ENCODE measurements at places on chromosomes 4 and X.

DNA sequence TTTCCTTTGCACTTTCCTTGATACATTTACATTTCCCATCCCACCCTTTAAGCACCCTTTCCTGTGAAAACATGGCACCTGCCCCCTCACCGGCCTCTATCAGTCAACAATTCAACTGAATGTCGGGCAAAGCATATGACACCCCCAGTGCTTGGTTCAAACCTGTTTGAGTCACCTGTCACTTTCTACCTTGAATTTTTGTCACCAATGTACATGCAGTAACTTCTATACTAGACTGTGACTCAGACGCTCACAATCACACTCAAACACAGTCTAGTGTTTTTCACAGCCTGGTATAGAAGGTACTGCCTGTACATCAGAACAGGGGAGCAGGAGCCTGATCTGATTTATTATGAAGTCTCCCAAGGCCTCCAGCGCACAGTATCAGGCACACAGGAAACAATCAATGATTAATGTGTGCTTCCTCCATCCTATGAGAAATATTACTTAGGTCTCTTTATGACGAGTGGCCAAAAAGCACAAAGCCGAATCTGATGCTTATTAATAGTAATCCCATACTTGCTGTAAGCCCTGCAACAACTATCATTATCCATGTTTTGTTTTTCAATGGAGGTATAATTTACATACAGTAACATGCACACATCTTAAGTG lies 49.2 kb upstream of the FAM9C start:
- no peak for DNase-seq

GRCh38 chr4:164239976-164240375 lies 514.0 kb upstream of the SMIM31 start:
- DNase-seq, result no peak

- no peak for DNase-seq
These were observed 228.4 kb upstream of the VCX start for GRCh38 chrX:7614616-7615015.

GRCh38 chrX:12794654-12795053 lies 3.4 kb downstream of the PRPS2 start:
- no peak for DNase-seq

DNA sequence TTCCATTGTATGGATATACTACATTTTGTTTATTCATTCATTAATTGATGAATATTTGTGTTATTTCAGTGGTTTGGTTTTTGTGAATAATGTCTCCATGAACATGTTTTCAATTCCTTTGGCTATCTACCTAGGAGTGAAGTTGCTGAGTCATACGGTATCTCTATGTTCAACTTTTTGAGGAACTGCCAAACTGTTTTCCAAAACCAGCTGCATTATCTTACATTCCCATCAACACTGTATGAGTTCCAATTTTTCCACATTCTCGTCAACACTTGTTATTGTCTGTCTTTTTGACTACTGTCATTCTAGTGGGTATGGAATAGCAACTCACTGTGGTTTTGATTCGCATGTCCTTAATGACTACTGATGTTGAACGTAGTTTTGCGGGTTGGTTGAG lies 388.6 kb upstream of the MAGEB2 start:
- DNase-seq, result no peak

- DNase-seq, result no peak
These were observed 69.8 kb downstream of the ARHGEF38 start for GRCh38 chr4:105622269-105622668.

- peak; percentile 43 for DNase-seq
These were observed 2.9 kb downstream of the PF4 start for GRCh38 chr4:73978886-73979285.

DNA sequence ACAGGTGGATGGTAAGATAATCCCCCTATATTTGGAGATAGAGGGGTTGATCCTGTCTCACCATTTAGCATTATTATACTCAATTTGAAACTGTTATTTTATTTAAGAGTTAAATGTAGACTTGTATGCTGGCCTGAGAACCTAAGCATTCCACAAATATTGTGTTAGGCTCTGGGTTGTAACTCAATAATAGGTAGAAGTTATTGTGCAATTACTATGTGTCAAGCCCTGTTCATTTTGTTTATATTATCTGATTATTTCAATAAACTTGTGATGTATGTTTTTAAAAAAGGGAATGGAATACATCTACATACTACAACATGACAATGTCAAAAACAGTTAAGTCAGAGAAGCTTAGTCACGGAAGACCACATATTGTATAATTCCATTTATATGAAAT lies 13.6 kb upstream of the TXK start:
- DNase-seq, result no peak

GRCh38 chr4:19727141-19727540 lies 524.6 kb upstream of the SLIT2 start:
- no peak for DNase-seq

- no peak for DNase-seq
These were observed 84.3 kb upstream of the SLC4A4 start for GRCh38 chr4:71254451-71255012.

- DNase-seq, result peak; percentile 83
These were observed 5.6 kb downstream of the PNCK start for GRCh38 chrX:153667956-153668396.

GRCh38 chr4:149008415-149009025 lies 566.3 kb upstream of the NR3C2 start:
- no peak for DNase-seq

DNA sequence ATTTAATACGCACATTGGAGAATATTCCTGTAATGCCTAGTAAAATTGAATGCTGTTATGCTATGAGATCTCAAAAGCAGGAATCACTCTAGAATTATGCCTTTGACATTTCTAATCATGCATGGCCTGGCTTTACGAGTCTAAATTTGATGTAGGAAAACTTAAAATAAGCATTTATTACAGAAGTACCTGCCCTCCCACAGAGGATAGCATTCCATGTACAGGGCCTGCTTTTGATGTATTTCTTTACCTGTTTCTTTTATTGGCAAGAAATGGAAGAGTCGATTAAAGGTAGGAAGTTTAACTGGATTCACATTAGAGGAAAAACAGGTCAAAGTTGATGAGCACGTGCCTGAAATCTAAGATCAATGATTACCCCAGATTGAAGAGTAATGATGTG lies 219.5 kb downstream of the PCDH7 start:
- DNase-seq, result no peak

DNA sequence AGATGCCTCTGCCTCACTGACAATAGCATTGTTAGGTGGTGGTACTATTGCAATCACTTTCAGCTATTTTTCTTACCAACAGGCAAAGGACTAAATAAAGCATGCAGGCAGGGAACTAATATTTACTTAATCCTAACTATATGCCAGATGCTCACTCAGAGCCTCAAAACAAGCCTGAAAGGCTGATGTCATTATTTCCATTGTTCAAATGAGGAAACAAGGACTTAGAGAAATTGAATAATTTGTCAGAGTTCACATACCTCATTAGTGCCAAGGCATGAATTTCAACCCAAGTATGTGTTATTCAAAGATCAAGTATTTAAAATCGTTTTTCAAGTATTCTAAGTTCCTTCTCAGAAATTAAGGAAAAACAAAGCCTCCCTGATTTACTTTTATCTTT lies 374.9 kb upstream of the TECRL start:
- no peak for DNase-seq

- DNase-seq, result no peak
These were observed 30.8 kb upstream of the AFAP1 start for GRCh38 chr4:7970361-7970946.

GRCh38 chr4:4869731-4870571 lies 10.5 kb downstream of the MSX1 start:
- DNase-seq, result no peak

DNA sequence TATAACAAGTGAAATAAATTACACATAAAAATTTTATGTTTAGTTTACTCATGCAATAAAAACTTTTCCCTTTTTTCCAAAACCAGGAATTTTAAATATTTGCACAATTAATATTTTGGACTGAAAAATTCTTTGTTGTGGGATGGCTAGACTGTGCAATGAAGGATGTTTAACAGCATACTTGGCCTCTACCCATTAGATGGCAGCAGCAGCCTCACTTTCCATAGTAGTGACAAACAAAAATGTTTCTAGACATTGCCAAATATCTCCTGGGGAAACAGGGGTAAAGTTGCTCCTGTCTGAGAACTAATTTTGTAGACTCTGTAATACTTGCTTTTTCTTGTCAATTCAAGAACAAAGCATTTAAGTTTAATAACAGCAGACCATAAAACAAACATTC lies 49.8 kb downstream of the SCLT1 start:
- DNase-seq, result no peak

GRCh38 chr4:146235654-146236177 lies 21.4 kb downstream of the REELD1 start:
- DNase-seq, result peak; percentile 26

- DNase-seq, result no peak
These were observed 99.7 kb upstream of the SLC7A11 start for GRCh38 chr4:138341739-138342415.

- no peak for DNase-seq
These were observed 161.2 kb upstream of the AMOT start for GRCh38 chrX:113001836-113002235.

- no peak for DNase-seq
These were observed 73.9 kb downstream of the CXXC4 start for GRCh38 chr4:104420766-104421165.

DNA sequence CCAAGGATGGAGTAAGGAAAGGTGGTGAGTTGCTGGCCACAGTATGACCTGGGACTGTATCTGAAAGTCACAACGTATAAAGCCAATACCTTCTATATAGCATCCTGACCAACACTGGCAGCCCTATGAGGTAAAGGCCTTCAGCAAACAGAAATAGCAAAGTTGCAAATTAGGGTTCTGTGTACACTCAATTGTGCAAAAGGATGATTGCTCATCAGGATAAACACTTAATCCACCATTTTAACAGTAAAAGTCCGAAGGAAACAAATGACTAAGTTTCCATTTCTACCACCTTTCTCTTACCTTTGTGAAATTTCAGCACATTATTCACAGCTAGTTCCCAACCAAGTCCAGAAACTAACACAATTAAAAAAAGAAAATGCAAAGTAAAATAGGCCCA lies 1.4 kb upstream of the FNIP2 start:
- no peak for DNase-seq

- no peak for DNase-seq
These were observed 52.0 kb downstream of the SORCS2 start for GRCh38 chr4:7244331-7244665.

- no peak for DNase-seq
These were observed 18.6 kb downstream of the HELT start for GRCh38 chr4:185036842-185037241.

DNA sequence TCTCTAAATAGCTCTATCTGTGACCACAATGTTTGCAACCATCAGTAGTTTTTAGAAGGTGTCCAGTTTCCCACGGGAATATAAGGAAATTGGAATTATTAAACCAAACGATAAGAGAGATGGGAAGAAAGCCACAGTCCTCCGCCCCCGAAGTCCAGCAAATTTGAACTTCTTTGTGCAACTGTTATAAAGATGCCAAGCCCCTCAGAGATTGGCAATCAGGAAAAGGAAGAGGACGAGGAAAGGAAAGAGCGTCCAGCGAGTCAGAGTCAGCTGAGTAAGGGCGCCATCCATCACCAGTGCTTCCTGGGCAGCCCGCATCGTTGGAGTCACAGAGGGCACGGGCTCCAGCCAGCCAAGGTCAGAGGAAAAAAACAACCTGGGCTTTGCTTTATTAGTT lies 35.7 kb downstream of the LDB2 start:
- no peak for DNase-seq

DNA sequence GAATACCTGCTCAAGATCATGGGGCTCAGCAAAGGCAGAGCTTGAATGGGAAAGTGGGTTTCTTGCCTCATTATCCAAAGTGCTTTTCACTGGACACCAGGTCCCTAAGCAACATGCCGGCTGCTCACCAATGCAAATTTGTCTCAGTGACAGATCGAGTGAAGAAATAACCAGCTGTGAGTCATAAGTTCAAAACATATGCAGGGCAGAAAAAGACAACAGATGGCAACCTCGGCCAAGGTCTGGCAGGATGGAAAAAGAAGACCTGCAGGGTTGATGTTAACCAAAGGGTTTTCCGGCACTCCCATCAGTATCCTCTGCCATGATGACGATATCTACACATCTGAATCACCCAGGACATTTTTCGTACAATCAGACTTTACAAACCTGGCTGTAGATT lies 124.1 kb downstream of the AFAP1 start:
- peak; percentile 54 for DNase-seq

GRCh38 chrX:13257223-13258051 lies 62.4 kb downstream of the ATXN3L start:
- no peak for DNase-seq

DNA sequence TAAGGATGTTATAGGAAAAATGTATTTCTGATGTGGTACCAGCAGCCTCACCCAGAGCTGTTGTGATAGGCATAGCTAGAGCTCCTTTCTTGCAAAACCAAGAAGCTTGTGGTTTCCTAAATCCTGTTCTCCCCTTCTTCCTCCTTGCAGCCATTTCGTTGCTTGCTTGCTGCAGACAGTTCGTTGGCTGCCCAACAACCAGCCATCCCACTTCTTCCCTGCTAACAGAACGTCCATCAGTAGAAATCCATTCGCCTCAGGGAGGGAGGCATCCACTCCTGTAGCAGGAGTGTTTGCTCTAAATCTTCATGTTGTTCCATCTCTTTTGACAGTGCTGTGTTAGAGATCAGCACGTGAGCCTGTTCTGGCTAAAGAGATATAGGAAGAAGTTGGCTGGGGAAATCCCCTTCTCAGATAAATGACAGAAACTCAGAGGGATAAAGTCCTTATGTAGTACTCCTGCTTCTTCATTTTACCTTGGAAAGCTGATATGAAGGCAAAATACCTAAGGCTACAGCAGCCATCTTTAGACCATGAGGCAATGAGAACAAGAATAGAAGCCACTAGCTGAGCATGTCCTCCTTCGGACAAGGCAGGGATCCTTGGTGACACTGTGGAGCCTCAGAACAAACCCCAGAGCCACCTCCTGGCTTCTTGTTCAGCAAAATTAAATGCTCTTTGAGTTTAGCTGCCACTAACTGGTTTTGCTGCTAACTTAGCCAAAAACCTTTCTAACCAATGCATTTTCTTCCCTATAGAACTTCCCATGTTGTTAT lies 68.4 kb upstream of the RELL1 start:
- no peak for DNase-seq

GRCh38 chr4:74967324-74967723 lies 34.4 kb downstream of the PARM1 start:
- DNase-seq, result no peak

DNA sequence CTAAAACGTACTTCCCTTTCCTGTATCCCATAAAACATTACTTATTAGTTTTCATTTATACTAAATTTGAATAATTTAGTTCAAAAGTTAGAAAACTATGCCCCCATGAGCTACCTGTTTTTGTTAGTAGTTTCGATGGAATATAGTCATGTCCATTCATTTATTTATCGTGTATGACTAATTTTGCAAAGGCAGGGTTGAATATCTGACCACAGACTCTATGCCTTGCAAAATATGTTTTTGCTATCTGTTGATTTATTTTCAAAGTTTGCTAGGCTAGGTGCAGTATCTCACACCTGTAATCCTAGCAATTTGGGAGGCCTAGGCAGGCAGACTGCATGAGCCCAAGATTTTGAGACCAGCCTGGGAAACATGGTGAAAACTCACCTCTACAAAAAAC lies 78.4 kb downstream of the PDS5A start:
- no peak for DNase-seq

DNA sequence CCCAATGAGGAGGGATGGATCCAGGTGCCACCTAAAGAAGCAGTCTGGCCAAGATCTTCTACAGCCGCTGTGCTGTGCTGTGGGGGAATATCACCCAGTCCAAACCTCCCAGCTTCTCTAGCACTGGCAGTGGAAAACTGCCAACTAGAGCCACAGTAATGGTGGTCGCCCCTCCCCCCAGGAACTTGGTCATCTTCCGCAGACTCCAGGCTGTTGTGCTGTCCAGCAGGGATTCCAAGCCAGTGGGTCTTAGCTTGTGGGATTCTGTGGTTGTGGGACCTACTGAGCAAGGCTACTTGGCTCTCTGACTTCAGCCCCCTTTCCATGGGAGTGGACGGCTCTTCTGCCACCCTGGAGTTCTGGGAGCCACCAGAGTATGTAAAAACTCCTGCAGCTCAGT lies 18.2 kb downstream of the GPRASP1 start:
- DNase-seq, result no peak

Measured in hepatic stellate cell (primary cell).